Mesenteric fat pad (tissue), 1 donor: ENCODE measurements at places on chromosomes 6 and 20. TPM values are rescaled to one million over a fixed set of nuclear protein-coding genes. Genes with fewer than 3 reads are reported as not detected.

GRCh38 chr20:52768694-52769093 is 203.5 kb upstream of the TSHZ2 start:
- no peak for DNase-seq

The SUN5 gene
- not detected for total RNA-seq

The TCF19 gene
- 2.1 TPM for total RNA-seq

DNA sequence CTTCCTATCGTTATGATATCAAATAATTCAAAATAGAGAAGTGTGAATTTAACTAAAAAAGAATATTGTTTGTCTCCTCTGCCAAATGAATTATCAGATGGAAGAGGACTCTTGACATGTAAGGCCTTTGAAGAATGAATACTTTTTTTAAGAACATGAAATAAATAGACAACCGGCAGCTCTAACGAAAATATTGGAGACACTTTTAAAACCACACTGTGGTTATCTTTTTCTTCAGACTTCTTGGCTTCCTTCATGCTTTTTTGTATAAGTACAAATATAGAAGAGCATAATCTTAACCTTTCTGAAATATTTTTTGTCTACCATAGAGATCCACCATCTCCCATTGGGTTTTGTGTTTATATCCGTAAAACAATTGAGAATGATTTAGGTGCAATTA is 115.2 kb upstream of the SCGN start:
- DNase-seq, result no peak

DNA sequence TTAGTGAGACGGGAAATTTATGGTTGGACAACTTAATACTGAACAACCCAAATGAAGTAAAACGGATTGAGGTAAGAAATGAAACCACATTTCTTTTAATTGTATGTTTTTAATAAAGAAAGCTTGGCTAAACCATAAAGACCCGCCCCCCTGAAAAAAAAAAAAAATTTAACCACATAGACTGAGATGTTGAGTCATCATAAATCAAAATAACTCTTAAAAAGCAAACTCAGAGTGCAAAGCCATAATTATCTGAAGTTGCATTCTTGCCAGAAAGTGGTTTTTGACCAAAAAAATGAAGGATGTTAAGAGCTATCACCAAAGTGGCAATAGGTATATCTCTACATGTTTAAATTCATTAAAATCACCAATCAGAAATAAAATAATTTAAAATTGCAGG is 101.8 kb upstream of the COL21A1 start:
- DNase-seq, result no peak

GRCh38 chr6:157223511-157223910 is 99.8 kb downstream of the TMEM242 start:
- peak; percentile 62 for DNase-seq

The COL19A1 gene
- not detected for total RNA-seq

The SEMG1 gene
- total RNA-seq, result not detected

DNA sequence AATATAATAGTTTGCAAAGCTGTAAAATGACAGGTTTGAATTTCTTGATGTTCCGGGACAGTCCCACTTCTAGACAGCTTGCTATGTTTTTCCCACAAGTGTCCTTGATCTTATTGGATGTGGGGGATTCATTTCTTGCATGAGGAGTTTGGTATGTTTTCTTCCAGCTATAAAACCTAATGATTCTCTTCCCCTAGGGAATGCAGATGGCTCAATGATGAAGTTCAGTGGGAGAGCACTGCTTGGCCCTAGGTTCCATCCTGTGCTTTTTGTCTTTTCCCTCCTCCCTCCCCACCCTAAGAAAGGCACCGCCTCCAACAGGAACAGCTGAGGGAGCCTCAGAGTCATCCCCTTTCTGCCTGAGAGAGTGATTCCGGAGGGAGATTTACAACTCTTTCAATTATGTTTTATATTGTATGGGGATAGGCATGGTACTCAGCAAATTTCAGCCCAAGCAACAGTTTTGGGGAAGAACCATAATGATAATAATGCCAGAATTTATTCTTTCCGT is 149.2 kb downstream of the PHACTR1 start:
- no peak for DNase-seq

The PLA2G7 gene
- 8.1 TPM for total RNA-seq

DNA sequence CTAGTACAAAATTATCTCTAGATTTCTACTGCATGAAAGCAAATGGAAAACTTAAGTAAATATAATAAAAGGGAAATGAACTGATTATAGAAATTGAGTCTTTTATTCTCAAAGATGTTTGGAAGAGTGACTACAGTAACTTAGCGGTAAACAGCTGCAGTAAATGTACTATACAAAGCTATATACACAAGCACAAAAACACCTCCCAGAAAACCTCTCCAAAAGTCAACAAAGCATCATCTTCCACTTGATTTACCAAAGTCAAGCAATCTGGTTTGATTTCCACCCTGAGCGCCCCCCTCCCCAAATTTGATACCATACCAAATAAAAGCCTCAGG is 142.1 kb upstream of the SHLD1 start:
- DNase-seq, result no peak

- no peak for DNase-seq
Observed at GRCh38 chr6:34142061-34142998, 3.6 kb downstream of the GRM4 start.

The ECT2L gene
- not detected for total RNA-seq

DNA sequence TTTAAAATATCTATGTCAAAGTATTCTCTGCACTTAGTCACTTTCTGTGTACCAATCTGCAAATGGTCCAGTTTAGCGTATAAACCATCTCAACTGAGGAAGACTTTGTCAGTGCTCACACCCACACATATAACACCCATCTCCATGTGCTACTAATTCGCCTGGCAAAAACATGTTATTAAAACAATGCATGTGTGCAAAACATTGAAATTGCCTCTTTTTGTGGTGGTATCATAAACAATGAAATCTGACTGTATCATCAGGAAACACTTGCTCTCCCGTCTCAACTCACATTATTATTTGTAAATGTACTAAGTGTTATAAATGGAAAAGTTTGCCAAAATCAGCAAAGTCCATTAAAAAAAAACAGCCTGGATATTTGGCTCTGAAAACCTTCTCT is 105.9 kb upstream of the FOXC1 start:
- no peak for DNase-seq

The SLC17A2 gene
- not detected for total RNA-seq

DNA sequence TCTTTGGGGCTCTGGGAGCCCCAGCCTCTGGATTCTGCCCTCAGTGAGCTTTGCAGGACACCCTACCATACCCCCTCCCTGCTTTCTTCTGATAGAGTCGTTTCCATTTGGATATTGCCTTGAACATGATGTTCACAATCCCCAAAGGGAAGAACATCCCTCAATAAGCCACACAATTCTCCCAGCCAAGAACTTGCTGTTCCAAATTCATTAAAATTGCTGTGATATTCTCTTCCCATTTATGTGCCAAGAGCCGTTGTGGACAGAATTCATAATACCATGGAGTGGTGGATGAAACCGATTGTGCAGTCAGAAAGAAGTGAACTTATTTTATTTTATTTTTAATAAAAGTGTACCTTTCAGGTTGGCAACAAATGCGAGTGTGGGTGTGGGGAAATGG is 95.8 kb downstream of the DHX35 start:
- DNase-seq, result no peak

- no peak for DNase-seq
Observed at GRCh38 chr20:63706852-63707557, 771 bp downstream of the ARFRP1 start.

DNA sequence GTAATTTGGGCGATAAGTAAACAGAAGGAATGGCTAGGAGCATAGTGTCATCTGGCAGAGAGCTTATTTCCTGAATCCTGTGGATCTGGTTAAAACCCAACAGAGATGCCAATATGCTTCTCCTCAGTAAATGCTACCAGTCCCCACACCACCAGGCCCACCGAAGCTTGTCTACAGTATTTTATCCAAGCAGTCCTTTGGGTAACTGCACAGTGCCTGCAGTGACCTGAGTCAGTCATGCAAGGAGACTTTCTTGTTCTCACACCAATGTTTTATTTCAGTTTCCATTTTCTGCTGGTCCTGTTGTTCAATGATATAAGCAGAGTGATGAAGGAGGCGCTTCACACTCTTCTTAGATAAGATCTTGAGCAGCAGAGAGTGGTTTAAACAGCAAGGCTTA is 326.3 kb downstream of the RIMS1 start:
- DNase-seq, result no peak

DNA sequence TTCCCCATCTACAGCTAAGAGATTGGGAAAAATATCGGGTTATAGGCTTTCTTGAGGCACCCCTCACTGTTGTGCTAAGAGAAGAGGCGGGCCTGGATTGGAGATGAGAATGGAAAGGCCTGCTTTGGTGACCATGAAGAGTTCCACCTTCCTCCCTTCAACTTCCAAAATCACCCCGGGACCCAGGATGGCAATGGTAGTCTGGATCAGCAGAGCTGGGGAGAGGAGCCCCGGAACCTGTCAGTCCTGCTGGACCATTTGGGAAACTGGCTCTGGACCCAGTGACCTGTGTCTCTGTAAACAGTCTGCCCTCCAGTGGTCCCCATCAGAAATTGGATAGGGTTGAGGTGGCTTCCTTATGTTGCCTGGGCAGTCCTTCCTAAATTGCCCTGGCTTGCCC is 1085.6 kb downstream of the KHDRBS2 start:
- DNase-seq, result no peak

DNA sequence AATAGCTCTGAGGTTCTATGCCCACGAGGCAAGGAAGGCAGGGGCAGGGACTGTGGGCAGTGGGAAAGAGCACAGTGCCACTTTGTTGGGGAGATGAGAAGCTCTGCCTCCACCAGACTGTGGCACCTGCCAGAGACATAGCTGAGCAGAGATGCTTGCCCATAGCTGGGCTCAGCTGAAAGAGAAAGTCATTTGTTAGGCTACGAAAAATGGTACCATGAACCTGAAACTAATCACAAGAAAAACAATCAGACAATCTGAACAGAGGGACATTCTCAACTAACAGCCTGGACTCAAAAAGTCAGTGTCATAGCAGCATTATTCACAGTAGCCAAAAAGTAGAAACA is 32.9 kb upstream of the TCP11 start:
- DNase-seq, result no peak

GRCh38 chr6:151276112-151276740 is 36.5 kb downstream of the AKAP12 start:
- DNase-seq, result no peak

DNA sequence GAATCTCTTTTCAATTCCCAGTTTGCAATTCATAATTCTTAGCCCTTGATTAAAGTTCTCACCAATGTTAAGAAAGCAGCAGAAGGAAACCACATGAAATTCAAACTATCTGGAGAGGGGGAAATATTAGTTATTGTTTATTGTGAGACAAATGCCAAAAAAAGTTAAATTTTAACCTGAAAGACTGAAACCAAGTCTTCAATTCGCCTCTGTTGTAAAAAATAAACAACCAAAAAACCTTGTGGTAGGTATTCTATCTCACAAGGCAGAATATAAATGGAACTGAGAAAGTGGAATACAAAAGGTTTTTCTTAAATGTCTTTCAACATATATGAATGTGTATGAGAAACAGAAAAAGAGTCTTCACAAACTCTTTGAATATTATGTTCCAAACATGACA is 24.8 kb downstream of the TMX4 start:
- DNase-seq, result no peak

The TMEM242 gene
- 9.6 TPM for total RNA-seq

GRCh38 chr20:17109307-17109706 is 117.5 kb upstream of the PCSK2 start:
- DNase-seq, result no peak

The PRL gene
- 0.58 TPM for total RNA-seq

- DNase-seq, result no peak
Observed at GRCh38 chr20:60086821-60087562, 128.8 kb downstream of the CDH26 start.

The TCFL5 gene
- total RNA-seq, result 10.1 TPM

The PCK1 gene
- 331 TPM for total RNA-seq

DNA sequence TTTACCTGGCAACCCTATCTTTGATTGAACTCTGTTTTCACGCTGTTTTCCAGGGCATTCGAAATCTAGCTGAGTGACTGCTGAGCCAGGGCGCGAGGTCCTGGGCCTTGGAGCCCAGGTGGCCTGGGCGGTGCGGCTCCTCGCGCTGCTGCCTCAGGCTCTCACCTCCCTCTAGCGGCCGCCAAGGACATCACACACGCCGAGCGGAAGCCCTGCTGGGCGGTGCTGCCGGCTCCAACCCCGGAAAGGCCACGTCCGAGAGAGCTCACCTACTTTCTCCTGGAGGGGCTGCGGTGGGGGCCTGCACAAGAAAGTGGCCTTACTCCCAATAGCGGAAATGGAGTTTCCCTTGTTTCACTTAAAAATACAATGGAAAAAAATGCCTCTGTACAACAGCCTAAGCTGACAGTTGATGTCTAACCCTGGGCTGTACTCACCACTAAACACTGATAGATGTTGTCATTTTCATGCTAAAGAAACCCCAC is 77.7 kb downstream of the ELOVL4 start:
- peak; percentile 94 for DNase-seq

The PACSIN1 gene
- total RNA-seq, result not detected

The PLAGL2 gene
- total RNA-seq, result 8.3 TPM

GRCh38 chr6:36642913-36643817 is 35.3 kb upstream of the CDKN1A start:
- DNase-seq, result peak; percentile 92

The RUNX2 gene
- total RNA-seq, result 1.6 TPM

DNA sequence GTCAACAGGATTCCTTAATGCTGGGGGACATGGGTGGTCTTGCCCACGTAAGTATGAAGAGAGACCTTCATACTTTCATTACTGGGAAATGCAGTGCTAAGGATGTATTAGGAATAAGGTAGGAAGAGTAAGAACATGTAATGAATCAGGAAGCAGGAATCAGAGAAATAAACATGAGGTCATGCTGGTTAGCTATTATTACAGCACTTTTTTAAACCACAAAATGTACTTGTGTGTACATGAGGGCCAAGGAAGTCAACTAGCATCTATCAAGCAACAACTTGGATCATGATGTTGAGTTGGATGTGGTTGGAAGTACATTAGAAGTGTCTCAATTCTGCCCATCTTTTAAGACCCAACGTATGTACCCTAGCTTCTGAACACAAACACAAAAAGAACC is 63.5 kb upstream of the E2F3 start:
- no peak for DNase-seq

- no peak for DNase-seq
Observed at GRCh38 chr6:2454180-2454579, 208.8 kb upstream of the GMDS start.
